ENCODE measurements at places on chromosomes 6 and 20.

- DNase-seq = no peak
Observed at GRCh38 chr6:8513174-8513573, 77.8 kb upstream of the SLC35B3 start.

DNA sequence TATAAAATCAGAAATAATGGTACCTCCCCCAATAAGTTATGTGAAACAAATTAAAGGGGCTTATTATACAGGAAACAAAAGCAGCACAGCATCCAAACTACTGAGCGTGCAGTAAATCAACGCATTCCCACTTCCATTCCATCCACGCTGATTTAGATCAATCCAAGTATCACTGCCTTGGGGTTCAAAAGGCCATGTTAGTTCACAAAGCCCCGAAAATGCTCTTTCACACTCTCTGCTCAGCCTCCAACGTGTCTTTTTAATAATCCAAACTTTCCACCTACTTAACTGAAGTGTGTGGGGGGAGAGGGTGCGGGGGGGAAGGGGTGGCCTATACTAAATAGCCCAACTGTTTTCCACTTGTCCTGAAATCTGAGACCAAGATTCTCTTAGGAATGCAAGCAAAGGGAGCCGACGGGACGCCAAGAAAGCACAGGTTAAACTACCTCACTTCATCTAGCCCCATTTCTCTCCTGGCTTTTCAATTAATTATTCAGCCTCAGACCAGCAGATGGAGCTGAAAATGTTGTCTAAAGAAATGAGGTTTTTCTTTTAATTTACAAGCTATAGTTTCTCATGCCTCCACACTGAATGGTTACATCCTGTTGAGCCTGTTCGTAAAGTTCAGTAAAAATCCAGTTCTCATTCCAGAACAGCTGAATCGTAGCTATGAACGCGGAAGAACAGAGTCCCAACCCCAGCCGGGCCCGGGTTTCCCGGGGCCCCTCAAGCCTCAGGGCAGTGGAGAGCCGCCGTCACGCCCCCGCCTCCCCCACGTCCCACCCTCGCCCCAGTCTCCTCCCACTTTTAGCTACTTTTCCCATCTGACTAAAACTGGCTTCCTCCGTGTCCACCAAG, 1.0 kb upstream of the NXT1 start:
- no peak for DNase-seq

GRCh38 chr20:57205606-57206219, 60.7 kb downstream of the BMP7 start:
- DNase-seq = no peak

GRCh38 chr20:61442075-61442670, 190.1 kb downstream of the CDH4 start:
- DNase-seq = no peak

GRCh38 chr6:1789092-1789491, 179.4 kb downstream of the FOXC1 start:
- no peak for DNase-seq

- DNase-seq = no peak
Observed at GRCh38 chr6:122322824-122323223, 76.6 kb upstream of the HSF2 start.

GRCh38 chr6:90350689-90351554, 54.3 kb upstream of the BACH2 start:
- DNase-seq = peak; percentile 60

GRCh38 chr20:48360342-48360975, 467.3 kb downstream of the PREX1 start:
- peak; percentile 21 for DNase-seq

- no peak for DNase-seq
Observed at GRCh38 chr6:3847521-3847920, 1.7 kb upstream of the FAM50B start.

- no peak for DNase-seq
Observed at GRCh38 chr6:123925842-123926399, 122.3 kb downstream of the NKAIN2 start.

- DNase-seq = no peak
Observed at GRCh38 chr6:30763155-30763617, 18.8 kb upstream of the IER3 start.

DNA sequence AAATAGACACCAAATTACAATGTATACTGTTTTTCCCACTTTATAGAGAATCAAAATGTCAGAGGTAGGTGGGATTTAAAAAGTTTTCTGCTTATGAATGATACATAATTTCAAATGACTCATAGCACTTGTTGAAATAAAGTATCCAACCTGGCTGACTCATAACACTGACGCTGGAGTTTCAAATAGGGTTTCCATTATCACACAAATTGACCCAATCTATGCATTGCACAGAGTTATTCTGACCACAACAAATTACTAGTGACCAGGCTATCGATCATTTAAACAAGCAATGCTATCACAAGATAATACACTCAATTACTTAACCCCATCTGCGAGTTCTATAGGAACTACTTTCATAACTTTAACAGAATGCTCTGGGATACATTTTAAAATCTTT, 31.9 kb upstream of the PRELID3B start:
- no peak for DNase-seq

DNA sequence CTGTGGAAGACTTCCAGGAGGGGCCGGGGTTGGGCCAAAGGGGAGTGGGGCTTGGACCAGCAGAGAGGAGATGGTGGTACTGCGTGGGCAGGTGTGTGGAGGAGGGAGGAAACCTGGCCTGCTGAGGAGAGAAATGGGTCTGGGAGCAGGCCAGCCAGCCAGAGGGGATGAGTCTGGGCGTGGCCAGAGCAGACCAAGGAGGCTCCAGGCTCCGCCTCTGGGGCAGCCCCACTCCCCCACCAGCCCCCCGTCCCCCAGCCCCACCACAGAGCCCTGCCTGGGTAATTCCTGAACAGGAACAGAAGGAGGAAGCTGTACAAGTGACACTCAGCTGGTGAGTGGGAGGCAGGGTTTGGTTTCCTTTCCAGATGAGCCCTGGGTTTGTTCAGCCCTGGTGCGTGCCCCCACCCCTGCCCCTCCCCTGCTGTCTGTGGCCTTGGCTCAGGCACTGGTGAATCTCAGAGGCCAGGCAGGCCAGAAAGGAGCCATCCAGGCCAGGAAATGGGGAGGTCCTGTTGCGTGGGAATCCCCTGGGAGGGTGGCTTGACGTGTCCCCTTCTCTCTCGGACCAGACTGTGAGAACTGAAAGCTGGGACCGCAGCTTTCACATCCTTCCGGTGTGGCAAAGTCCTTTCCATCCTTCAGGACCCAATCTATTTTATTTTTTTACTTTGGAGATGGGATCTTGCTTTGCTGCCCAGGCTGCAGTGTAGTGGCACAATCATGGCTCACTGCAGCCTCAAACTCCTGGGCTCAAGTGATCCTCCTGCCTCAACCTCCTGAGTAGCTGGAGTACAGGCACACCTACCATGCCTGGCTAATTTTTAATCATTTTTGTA, 9.4 kb upstream of the SRC start:
- peak; percentile 89 for DNase-seq
